Stimulated activated CD4-positive, alpha-beta T cell treated with anti-CD3 and anti-CD28 coated beads, Interleukin-4, amount 100 ng/mL, for 24 hours (primary cell): ENCODE measurements at places on chromosomes 16 and 17.

GRCh38 chr17:57415751-57416207, 159.5 kb downstream of the MSI2 start:
- no peak for DNase-seq

GRCh38 chr17:16211590-16211989, 3.7 kb downstream of the NCOR1 start:
- no peak for DNase-seq

DNA sequence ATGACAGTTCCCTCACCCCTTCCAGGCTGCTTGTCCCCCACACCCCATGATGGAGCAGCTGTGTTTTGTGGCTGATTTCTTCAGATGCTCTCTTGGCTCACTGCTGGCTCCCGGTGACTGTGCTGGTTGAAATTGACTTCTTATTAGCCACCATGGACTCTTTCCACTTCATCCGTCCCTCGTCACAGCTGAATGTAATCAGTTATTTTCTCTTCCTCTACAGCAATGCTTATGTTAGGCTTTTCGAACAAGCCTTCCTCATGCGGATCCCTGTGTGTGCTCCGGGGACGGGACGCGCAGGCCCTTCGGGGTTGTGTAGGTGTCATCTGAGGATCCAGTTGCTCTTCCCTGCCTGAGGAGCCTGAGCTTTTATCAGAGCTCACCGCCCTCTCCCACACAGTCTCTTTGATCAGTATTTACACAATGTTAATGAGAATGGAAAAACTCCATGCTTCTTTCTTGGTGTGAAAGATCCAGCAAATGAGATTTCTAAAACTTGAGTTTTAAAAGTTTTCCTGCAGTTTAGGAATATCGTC, 87.5 kb downstream of the RPTOR start:
- DNase-seq = no peak

DNA sequence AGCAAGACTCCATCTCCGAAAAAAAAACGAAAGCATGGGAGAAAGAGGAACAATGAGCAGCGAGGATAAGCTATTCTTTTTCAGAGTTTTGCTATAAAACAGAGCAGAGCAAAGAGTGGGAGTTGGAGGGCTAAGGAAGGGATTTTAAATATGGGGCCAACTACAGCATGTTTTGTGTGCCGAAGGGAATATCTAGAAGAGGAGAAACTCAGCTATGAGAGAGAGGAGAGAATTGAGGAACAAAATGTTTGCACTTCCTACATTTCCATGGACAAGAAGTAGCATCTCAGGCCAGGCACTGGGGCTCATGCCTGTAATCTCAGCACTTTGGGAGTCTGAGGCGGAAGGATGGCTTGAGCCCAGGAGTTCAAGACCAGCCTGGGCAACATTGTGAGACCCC, 13.1 kb upstream of the GRB2 start:
- DNase-seq = no peak

DNA sequence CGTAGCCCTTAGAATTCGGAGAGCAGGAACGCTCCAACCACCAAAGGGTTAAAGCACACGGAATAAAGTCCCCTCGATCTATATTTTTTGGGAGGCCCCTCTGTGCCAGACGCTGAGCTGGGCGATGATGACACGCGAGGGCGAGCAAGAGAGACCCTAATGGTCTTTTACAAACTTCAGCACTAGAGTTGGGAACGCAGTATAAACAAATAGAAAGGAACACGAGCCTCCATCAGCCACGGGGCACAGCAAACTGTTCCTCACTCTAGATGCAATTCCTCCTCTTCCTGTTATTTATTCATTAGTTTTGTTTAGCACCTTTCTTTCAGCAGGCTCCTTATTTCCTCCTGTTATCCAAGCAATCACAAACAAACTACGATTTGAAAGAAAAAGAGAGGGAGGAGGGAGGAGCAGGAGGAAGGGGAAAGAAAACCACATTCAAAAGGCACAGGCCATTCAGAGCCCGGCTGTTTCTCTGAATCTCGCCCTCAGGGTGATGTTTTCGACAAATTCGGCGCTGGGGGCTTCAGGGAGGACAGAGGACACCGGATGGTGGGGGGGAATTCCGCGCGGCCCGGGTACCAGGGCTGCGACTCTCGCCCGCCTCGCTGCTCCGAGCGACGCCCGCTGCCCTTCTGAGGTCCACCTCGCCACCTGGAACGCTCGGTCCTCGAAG, 1.6 kb downstream of the TOX3 start:
- no peak for DNase-seq

DNA sequence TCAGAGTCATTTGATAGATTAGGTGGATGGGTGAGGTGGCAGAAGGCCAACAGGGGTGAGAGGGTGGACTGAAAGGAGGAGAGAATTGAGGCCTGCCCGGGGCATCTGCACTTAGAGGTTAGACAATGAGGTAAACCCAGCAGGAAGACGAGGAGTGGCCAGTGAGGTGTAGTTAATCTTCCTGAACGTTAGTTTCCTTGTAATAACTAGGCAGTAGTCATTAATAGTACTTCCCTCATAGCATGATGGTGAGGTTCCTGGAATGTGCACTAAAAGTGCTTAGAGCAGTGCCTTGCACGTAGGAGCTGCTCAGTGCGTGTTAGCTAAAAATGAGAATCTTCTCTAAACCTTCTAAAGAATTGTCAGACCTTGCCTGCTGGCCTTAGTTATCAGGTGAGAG, 13.5 kb upstream of the KSR1 start:
- no peak for DNase-seq

DNA sequence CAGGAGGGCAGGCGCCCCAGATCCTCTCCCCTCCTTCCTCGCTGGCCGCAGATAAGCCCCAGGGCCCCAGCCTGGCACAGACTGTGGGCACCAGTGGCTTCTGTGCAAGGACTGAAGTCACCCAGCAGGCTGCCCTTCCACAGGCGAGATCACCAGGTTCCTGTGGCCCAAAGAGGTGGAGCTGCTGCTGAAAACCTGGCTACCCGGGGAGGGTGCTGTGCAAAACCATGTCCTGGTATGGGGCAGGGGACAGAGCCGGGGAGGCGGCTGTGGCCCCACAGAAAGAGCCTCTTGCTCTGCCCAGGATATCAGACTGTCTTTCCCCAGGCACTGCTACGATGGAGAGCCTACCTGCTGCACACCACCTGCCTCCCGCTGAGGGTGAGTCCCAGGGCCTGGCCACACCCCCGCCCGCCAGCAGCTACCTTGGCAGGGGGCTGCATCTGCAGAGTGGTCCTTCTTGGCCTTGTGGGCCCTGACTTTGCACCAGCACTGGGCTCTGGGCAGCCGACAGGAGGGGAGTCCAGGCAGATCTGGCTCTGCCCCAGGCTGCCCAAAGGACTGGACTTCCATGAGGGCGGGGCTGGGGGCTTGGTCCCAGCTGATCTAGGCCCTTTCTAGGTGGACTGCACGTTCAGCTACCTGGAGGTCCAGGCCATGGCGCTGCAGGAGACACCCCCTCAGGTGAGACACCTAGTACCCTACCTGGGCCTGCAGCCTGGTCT, 615 bp downstream of the CARMIL2 start:
- DNase-seq = no peak

DNA sequence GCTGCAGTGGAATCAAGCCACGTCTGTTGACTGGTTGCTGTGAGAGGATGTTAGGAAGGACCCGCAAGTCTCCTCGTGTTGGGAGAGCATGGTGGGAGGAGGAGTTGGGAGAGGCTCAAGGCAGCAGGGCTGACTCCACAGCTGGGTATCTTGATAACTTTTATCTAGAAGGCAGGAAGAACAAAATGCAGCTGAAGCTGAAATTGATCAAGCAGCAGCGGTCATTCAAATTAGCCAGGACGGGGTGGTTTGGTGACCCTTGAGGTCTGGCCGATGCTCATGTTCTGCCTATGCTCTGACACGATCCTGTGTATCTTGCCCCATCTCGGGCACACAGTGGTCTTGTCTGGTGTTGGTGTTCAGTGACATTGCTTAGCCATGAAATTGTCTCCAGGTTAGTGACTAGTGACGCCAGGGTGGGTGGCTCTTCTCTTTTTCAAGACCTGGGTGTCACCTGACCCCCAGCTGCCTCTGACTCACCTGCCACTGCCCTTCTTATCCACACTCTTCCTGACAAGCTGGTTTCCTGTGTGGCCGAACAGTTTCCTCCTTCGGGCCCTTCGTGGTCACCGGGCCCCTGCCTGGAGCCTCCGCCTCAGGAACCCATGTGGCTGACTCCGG, 19.1 kb downstream of the NPTX1 start:
- DNase-seq = no peak

GRCh38 chr16:19136549-19137196, 22.9 kb downstream of the ITPRIPL2 start:
- no peak for DNase-seq

DNA sequence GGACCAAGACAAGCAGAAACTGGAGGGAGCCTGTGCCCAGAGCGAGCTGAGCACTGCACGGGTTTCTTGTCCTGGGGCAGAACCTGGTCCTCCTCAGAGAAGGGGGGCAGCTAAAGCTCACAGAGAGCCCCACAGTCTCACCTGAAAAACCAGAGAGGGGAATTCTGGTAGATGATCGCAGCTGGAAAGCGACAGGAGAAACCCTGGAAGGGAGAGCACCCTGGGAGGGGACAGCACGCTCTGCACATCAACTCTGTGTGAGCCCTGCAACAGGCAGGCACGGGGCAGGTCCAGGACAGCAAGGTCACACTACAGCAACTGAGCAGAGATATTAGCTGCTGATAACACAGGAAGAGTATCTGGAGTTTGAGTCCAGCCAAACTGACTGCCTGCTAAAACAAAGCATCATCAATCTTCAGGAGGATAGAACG, 18.2 kb downstream of the ZCCHC14 start:
- DNase-seq = no peak

DNA sequence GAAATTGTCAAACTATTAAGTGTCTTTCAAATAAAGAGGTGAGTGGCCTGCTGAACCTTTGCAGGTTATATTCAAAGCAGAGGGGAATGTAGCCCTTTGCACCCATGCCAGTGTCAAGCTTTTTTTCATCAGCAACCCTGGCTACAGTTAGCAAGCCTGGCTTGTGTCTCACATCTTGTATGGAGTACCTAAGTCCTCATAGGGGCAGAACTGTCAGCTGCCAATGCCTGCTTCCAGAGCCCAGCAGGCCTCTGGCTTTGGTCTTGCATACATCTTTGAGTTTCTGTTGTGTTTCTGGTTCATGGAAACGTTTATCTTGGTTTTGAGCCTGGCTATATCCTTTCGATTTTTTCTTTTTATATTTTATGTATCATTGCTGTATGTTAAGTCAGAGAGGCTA, 26.8 kb downstream of the REXO5 start:
- no peak for DNase-seq

DNA sequence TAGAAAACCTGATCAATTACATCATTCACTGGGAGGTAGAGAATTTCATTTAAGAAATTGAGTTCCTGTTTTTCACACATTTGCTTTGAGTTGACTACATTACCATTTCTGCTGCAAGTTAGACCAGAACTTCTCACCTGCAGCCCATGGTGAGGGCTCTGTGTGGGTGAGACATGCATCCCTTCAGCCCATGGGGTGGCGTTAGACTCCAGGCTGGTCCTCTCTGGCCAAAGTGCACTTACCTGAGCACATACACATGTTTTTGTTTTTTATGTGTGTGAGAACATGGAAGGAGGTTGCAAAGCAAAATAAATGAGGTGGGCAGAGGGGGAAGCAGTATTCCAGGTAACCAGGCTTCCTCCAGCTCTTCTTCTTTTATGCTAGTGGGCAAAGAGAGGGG, 470.2 kb downstream of the PMP22 start:
- no peak for DNase-seq

DNA sequence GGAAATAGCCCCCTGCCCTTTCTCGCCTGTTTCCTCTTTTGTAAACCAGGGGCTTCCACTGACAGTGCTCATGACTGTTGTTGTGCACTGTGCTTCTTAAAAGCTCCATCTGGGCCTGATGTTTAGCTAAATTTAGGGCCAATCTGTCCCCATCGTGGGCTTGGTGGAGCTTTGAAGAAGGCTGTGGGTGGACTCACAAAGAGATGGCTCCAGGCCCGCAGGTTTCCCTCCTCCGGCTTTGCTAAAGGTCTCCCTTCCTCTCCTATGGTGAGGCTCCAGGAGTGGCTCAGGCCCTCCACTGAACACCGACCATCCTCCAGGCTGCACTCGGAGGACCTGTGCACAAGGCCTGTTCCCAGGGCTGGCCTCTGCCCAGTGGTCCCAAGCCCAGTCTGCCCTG, 30.2 kb upstream of the XPO6 start:
- DNase-seq = no peak

GRCh38 chr17:43721537-43722268, 36.9 kb downstream of the SOST start:
- DNase-seq = no peak

DNA sequence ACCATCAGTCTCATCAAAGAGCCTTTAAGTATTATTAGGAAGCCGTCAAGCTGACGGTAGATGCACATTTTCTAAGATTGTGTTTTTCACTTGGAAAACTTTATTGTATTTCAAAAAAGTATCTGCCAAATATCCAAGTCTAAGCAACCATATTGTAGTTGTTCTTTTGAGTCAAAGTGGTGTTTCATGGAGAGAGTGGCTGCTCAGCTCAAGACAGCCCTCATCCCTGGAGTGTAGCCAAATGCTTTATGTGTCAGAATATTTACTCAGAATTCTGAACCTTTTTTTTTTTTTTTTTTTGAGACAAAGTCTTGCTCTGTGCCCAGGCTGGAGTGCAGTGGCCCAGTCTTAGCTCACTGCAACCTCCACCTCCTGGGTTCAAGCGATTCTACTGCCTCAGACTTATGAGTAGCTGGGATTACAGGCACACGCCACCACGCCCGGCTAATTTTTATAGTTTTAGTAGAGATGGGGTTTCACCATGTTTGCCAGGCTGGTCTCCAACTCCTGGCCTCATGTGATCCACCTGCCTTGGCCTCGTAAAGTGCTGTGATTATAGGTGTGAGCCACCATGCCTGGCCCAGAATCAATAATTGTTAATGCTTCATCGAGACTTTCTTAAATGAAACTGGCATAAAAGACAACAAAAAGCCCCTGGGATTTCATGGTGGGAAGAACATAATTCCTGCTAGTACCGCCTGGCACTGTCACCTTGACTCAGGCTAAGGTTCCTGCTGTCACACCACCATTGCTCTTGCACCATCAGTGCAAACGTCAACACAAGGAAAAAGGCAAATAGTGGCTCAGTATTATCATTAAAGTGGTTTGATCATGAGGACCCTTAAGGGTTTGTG, 45.5 kb downstream of the PRKCA start:
- DNase-seq = peak; percentile 26

- no peak for DNase-seq
Measured at GRCh38 chr17:82386881-82387704, 15.5 kb downstream of the UTS2R start.

GRCh38 chr17:56983366-56983765, 5.4 kb downstream of the SCPEP1 start:
- DNase-seq = no peak

GRCh38 chr17:76538941-76539570, 788 bp upstream of the PRCD start:
- no peak for DNase-seq

- DNase-seq = no peak
Measured at GRCh38 chr16:31093132-31093703, 1.4 kb downstream of the VKORC1 start.

GRCh38 chr17:65449495-65449894, 112.0 kb downstream of the AXIN2 start:
- DNase-seq = no peak
